ENCODE measurements at places on chromosomes 2 and 18. TPM values are rescaled to one million over a fixed set of nuclear protein-coding genes. Genes with fewer than 3 reads are reported as not detected.

The HOXD4 gene
- under 0.01 TPM for total RNA-seq

The CTAGE1 gene
- total RNA-seq: not detected

The G6PC2 gene
- not detected for total RNA-seq

The MARCO gene
- total RNA-seq: not detected

The SPC25 gene
- 6.9 TPM for total RNA-seq

Measured in melanocyte of skin (primary cell).